ENCODE measurements at places on chromosomes 13 and 19.
A peak's percentile ranks its signal among the peaks of the same experiment; 100 is the strongest.

DNA sequence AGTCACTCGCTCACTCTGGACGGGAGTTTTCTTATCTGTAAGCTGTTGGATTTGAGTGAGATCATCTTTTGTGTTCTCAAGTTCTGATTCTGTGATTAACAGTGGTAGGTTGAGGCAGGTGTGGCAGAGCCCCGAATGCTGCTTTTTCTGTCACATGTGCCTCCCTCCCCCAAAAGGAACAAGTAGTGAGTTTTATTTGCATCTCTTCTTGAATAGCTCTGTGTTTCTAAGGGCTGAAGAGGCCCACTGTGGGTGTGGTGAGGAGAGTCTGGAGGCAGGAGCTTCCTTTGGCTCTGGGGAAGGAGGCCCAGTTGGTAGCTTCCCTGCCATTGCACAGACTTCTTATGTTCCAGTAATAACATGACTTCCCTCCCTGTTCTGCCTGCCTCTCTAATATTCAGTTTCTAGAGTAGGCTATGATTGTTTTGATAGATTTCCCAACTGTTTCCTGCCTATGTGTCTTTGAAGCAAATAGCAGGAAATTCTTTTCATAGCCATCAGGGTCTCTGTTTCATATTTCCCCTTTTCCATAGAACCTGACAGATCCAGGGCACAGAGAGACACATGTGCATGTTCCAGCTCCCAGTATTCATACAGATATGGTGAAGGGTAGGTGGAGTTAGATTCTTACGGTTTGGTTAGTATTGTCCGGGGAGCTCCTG lies 23.9 kb upstream of the CXCL17 start:
- DNase-seq = no peak

- no peak for DNase-seq
Observed at GRCh38 chr13:78201411-78201810, 282.8 kb upstream of the EDNRB start.

GRCh38 chr13:86907156-86907555 lies 764.0 kb upstream of the SLITRK5 start:
- DNase-seq = no peak

- DNase-seq = no peak
Observed at GRCh38 chr13:99059498-99060075, 81.7 kb upstream of the DOCK9 start.

- DNase-seq = no peak
Observed at GRCh38 chr19:1760020-1760419, 6.7 kb downstream of the ONECUT3 start.

DNA sequence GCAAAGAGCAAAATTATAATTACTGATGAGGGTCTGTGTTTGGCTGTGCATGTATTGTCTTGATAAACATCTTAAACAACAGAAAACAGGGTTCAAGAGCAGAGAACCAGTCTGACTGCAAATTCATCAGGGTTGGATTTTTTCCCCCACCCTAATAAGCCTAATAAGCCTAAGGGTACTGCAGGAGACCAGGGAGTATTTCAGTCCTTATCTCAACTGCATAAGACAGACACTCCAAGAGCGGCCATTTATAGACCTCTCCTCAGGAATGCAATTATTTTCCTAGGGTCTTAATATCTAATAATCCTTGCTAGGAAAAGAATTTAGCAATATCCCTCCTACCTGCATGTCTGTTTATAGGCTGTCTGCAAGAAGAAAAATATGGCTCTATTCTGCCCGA lies 2011.5 kb upstream of the PCDH20 start:
- no peak for DNase-seq

DNA sequence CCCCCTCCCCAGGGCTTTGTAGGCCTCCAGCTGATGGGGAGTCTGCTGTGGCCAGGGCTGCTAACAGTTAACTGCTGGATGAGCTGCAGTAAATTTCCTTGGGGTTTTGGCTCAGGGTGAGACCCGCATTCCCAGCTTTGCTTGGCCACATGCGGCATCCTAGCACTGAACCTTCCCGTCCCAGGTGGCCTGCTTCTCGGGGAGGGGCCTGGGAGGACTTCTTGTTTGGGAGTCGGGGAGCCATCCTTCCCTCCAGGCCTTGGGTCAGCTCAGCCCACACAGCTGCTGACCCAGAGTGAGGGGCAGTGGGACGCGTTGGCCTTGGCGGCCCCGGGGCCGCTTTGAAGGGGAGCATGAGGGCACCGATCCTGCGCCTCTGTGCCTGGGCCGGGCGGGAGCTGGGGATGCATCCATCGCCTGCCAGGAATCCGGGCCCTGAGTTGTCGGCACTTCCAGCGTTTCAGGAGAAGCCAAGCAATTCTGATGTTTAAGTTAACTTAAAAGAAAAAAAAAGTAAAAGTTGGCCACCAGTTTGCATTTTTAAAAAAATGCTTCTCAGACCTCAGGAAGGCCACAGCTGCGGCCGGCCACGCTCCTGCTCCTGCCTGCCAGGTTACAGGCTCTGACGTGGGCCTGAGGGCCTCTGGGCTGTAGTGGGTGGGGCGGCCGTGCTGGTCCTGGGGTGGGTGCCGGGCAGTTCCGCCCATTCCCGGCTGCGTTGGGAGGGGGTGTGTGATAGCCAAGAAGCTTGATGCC lies 27.7 kb downstream of the CRTC1 start:
- no peak for DNase-seq

DNA sequence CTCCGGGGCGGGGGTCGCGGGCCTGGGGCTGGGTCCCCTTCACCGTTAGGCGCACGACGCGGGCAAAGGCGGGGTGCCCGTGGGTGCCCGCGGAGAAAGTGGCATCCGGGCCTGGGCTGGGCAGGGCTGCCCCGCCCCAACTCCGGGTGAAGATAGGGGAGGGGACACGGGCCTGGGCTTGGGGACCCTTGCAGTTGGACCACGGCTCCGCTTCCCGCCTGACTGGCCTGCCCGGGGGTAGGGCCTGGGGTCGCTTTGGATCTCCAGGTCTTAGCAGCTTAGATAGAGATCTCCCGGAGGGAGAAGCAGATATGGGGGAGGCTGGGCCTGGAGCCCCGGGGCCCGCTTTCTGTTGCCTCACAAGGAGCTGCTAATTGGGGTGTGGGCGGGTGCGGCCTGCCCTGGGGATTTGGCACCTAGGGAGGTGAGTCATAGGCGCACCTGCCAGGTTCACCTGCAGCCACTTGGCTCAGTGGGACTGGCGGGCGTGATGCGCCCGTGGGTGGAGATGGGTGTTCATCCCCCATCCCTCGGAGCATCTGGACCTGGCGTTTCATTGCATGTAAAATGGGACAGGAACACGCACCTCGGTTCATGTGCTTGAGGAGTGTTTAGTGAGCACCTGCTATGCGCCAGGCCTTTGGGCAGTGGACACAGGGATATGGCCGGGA lies 585 bp downstream of the MAP1S start:
- peak; percentile 67 for DNase-seq

- no peak for DNase-seq
Observed at GRCh38 chr13:23500849-23501248, 67.3 kb upstream of the SACS start.

DNA sequence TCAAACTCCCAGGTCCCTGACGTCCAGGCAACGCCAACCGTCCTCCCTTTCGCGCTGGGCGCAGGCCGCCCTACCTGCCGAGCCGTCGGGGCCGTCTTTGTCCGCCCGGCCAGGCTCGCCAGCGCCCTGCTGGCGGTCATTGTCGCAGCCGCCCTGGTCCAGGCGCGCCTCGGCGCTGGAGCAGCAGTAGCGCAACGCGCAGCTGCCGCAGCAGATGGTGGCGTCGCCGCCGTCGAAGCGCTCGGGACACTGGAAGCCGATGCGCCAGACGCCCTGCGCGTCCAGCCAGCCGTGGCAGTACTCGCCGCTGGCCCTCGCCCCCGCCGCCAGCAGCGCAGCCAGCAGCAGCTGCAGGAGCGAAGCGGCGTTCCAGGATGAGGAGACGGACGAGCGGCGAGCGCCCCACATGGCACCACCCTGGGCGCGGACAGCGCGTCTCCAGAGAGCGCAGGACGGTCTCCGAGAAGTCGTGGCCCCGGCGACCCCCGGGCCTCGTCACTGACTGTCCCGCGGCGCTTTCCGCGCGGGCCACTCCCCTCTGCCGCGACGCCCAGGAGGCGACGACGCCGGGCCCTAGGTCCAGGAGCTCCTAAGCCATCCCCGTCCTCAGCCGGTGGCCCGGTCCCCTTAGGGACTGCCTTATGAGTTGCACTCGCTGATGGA lies 1.1 kb downstream of the SHISA2 start:
- peak; percentile 42 for DNase-seq

DNA sequence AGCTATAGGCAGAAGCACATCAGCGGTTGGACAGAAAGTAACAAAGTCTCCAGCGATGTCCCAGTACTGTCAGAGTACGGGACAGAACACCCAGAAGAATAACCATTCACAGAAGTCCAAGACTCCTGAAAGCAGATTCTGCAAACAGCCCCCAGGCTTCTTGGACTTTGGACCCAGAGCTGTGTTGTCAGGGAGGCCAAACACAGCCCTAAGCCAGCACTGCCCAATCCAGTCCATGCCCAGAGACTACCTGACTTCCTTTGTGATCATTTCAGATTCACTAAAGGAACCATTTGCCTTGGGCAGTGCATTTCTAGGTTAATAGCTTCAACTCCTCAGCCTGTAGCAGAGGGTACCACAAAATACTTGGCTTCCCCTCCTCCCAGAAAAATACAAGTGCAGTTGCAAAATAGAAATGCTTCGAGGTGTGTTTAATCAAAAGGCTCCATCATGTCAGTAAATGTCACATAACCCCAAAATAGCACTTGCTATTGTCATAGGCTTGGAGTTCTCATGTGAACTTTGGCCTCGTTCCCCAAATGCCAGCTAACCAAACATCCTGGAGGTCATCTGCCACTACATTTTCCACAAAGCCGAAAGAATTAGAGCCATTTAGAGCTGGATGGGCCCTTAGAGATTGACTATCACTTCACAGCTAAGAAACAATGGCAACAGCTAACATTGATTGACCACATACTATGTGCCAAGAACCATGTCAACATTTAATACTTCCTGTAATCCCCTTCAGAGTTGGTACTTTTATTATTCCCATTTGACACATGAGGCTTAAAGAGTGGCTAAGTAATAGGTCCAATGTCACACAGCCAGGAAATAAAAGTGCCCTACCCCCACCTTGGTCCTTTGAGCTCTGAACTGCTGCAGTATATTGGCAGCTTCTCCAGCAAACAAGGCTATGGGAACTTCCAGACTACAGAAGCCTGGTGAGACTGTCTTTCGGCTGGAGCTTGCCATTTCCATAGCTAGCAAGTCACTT lies 329.9 kb downstream of the FOXO1 start:
- DNase-seq = no peak

GRCh38 chr19:18878858-18879578 lies 16.9 kb downstream of the CERS1 start:
- DNase-seq = no peak

DNA sequence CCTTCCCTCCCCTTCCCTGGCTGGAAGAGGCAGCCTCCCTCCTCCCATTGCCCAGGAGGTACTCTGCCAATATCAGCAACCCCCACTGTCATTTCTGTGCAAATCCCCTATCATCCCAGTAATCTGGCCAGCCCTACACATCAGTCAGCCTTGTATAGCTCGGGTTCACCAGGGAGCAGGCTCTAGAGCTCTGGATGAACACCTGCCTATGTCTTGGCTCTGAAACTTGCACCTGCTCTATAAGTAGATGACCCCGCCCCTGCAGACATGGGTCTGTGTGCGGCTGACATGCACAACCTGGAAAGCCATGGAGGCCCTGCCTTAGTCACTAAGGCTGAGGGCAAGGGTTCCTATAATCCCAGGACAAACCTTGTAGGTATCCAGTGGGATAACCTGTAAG lies 1042.9 kb downstream of the UQCRFS1 start:
- no peak for DNase-seq

- no peak for DNase-seq
Observed at GRCh38 chr19:658916-659839, 3.8 kb downstream of the RNF126 start.

- DNase-seq = no peak
Observed at GRCh38 chr13:102128216-102128810, 273.5 kb downstream of the FGF14 start.

GRCh38 chr13:98575009-98575903 lies 1.7 kb downstream of the STK24 start:
- DNase-seq = no peak

DNA sequence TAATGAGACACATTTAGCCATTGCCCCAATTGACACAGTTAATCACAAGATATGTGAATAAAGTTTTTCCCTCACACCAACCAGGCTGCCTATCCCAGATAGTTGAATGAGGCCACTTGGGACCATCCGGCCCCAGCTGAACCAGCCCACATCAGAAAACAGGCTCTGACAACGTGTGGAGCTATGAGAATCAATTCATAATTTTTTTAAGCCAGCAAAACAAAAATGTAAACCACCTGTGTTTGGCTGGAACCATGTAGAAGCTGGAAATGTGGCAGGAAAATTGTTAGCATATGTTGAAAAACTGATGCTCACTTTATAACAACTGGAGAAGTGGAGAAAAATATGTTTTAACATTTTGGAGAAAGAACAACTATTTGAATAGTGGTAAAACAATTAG lies 1161.3 kb downstream of the SLITRK1 start:
- DNase-seq = no peak

- DNase-seq = no peak
Observed at GRCh38 chr19:17420475-17420924, 653 bp downstream of the MVB12A start.

GRCh38 chr19:10861103-10861651 lies 10.2 kb upstream of the CARM1 start:
- DNase-seq = no peak

GRCh38 chr13:77009011-77009410 lies 17.1 kb downstream of the CLN5 start:
- no peak for DNase-seq

DNA sequence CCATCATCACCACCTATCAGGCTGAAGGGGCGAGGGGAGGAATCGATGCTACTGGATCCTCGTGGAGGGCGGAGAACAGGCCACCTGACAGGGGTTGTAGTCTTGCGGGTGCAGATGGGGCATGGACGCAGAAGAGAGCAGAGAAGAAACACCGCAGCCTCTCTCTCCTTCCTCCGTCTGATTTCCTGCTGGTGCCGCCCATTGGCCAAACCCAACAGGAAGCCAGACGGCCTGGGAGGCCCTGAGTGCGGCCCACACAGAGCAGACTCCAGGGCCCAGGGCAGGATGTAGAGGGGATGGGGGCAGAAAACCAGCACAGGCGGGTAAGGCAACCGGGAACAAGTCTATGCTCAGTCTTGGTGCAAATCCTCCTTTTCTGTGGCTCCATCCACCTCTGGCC lies 15.4 kb downstream of the CEBPA start:
- no peak for DNase-seq

GRCh38 chr19:12611361-12611699 lies 610 bp downstream of the ZNF791 start:
- DNase-seq = peak; percentile 66

GRCh38 chr19:45440259-45440638 lies 16.5 kb upstream of the ERCC1 start:
- no peak for DNase-seq

GRCh38 chr13:113187883-113188665 lies 20.4 kb downstream of the PCID2 start:
- no peak for DNase-seq

DNA sequence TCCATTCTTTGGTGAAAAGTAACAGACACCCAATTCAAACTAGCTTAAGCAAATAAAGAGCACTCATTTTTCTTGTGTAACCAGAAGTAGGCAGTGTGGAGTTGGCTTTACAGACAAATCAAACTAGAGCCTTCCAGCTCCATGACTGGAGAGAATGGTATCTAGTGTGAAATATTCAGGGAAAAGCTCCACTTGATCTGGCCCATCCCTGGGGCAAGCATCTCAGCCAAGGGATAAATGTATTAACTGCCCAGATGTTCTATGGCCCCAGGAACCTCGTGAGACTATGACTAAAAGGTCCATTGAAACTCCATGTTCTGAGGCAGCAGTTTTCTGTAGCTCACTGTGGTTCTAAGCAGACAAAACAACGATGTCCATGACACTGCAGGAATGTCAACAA lies 49.9 kb downstream of the TBC1D4 start:
- DNase-seq = no peak
